Left renal cortex interstitium (tissue), 4 donors: ENCODE measurements at places on chromosomes 6 and 20.

DNA sequence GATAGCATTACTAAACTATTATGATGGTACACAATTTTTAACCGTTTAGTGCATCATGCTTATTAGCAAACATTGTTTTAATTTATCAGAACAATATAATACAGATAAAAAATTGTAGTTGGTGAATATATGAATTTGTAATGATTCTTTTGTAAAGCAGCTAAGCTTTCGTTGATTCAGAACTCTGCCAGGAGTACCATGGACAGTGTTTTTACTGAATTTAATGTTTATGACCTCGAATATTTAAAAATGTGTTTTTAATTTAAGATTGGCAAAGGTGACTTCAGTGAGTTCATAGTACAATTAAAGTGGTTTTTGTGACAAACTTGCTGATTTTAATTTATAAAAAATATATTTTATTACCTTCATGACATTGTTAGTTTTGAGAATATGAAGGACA is 10.0 kb downstream of the AFDN start:
- DNase-seq = no peak

DNA sequence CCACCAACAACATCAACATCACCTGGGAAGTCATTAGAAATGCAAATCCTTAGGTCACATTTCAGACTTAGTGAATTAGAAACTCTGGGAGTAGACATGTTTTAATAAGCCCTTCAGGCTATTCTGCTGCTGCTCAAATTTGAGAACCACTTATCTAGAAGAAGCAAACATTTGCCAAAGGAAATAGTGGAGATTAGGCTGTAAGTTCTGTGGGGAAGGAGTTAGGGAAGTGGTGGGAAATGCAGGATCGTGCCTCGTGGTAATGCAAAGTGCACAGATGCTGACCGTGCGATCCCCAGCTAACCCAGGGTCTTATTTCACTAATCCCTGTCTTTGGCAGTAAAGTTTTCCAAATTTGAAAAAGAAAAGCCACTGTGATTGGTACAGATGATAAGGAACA is 328.5 kb downstream of the EPM2A start:
- DNase-seq = no peak

DNA sequence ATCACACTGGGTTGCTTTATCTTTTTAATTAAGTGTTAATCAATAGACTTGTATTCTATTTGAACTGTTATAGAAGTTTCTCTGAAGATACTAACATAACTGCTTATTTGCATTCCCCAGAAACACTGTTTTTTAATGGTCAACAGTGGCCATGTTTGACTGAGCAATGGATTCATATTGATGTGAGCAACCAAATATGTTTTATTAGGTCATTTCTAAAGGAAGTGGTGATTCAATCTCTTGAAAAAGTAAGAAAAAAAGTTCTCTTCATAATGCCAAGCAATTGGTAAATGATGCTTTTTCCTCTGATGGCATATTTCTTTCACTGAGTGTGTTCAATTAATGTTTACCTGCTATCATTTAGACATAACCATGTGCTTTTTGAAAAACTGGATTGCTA is 593.0 kb upstream of the CITED2 start:
- no peak for DNase-seq

DNA sequence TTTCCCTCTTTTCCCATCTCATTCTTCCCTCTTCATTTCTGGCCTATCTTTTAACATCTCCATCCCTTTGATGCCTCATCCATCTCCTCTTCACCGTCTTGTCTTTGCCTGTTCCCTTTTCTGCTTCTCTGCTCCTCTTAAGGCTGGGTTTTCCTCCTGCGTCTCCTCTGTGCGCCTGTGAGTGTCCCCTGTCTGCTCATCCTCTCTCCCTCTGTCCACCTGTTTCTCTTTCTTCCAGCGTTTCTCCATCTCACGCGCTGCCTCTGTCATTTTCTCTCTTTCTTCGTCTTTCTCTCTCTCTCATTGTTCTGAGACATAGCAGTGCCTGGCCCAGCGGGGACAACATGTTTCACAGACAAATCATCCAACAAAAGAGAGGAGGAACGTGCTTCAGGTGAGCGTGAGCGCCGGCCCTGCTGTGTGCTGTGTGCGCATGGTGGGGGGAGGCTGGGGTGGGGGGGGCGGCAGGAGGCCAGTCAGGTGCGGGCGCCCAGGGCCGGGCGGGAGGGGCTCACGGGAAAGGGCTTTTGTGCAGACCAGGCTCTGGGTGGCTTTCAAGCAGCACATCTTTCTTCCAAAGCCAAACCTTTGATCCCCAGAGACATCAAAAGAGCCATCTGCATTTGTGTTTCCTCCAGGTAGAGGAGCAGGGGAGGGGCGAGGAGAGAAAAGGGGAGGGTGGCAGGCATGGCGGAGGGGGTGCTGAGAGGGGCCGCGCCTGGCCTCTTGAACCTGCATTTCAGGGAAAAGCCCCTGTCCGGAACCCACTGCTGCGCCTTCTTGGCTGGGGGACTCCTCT is 121.3 kb downstream of the VEGFA start:
- no peak for DNase-seq

DNA sequence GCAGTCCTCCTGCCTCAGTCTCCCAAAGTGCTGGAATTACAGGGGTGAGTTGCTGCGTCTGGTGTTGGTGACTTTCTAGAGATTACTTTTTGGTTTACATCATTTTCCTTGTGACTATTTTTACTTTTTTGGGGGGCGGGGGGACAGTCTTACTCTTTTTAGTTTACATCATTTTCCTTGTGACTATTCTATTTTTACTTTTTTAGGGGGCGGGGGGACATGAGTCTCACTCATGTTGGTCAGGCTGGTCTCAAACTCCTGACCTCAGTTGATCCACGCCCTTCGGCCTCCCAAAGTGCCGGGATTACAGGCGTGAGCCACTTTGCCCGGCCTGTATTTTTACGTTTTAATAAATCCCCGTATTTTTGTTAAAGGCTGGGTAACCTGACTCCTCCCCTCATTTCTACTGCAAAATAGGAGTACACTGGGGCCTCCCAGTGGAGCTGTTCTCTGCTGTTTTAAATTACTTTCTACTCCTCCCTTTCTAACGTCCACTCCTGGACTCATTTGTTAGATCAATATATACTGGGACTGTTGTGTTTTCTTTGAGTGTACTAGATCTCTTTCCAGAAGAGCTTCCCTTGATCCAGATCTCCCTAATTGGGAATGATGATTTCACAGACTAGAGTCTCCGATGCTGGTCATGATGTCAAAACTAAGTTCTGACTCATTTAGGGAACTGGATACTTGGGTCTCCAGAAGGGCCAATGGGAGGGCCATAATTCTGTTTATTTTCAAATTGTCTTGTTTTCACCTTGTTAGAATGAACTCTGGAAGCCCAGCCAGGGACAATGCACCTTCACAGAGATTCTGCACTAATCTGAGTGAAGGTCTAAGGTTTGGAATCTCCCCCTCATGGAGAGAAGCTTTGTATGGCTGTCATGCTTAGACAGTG is 9.2 kb downstream of the HSPA1B start:
- no peak for DNase-seq

GRCh38 chr6:82227770-82228169 is 19.8 kb downstream of the IBTK start:
- DNase-seq = no peak

- DNase-seq = peak; percentile 15
Measured at GRCh38 chr6:85641897-85642773, 551 bp downstream of the SYNCRIP start.

DNA sequence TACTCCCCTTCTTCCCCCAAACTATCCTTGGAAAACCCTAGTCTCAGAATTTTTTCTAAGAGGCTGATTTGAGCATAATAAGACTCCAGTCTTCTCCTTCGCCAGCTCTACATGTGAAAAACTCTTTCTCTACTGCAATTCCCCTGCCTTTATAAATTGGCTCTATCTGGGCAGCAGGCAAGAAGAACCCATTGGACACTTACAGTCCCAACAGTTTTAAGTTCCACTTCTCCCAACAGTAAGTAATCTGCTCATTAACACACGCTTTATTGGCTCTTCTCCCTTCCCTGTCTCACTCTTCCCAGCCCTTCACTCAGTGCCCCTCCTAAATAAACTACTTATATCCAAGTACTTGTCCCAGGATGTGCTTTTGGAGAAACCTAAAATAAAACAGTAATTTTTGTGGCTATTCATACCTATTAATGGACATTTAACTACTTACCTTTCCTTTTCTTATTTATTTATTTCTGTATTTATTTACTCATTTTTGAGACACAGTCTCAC is 11.1 kb upstream of the DDR1 start:
- DNase-seq = no peak

DNA sequence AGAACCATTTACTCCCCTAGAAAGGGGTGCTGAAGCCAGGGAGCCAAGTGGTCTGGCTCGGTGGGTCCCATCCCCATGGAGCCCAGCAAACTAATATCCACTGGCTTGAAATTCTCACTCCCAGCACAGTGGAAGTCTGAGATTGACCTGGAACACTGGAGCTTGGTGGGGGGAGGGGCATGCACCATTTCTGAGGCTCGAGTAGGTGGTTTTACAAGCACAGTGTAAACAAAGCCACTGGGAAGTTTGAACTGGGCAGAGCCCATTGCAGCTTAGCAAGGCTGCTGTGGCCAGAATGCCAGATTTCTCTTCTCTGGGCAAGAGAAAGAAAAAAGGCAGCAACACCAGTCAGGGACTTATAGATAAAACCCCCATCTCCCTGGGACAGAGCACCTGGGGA is 855.8 kb upstream of the CITED2 start:
- no peak for DNase-seq

- no peak for DNase-seq
Measured at GRCh38 chr6:168585441-168585840, 144.5 kb downstream of the SMOC2 start.

DNA sequence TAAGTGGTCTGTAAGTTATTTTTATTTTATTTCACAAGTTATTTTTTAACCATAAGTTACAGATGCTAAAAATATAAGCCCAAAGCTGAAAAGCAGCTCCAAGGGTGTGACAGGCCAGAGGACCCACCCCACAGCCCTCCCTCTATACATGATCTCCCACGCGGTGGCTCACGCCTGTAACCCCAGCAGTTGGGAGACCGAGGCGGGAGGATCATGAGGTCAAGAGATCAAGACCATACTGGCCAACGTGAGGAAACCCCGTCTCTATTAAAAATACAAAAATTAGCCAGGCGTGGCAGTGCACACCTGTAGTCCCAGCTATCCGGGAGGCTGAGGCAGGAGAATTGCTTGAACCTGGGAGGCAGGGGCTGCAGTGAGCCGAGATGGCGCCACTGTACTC is 32.2 kb downstream of the COL11A2 start:
- DNase-seq = no peak

GRCh38 chr20:57713505-57713903 is 3.7 kb upstream of the PMEPA1 start:
- no peak for DNase-seq

- no peak for DNase-seq
Measured at GRCh38 chr6:170082531-170083187, 208.2 kb downstream of the DLL1 start.

DNA sequence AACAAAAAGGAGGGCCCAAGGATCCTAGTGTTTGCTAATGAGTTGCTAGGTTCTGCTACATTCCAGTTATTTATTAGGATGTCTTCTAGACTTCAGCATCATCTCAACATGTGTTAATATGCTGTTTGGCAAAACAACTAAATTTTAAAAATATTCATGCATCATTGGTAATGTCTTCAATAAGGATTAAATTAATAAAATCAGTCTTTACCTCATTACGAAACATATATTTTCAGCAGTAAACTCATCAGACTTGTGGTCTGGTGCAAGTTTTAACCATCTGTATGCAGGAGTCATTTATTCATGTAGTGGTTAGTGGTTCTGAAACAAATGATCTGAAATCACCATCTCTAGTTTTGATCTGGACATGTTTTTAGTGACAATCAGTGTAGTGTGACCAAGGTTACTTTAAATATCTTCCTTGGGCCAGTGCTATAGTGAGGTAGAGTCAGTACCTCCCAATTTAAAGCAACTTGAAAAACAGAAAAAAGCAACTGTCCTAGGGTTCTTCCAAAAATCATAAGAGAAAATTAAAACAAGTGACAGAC is 85.0 kb upstream of the KCNK16 start:
- DNase-seq = no peak

DNA sequence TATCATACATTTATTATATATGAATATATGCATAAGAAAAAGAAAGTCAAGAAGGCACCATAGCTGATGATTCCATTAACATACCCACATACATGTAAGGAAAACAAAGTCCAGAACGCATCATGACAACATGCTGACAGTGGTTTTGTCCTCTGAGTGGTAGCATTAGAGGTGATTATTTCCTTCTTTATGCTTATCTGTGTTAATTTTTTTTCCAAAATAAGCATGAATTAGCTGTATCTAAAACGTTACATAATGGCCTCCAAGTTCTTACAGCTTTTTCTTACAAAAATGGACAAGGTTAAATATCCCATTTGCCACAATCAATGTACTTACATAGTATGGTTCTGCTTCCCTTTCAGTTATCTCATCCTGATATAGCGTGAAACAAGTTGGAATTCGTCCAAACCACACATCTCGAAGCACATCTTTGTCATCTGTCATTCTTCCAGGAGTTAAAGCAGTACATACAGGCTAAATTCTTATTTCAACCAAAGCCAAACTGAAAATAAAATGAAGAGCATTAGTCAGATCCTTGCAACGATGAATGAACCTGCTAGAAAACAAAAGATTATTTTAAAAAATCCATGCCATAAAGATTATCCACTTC is 9.7 kb downstream of the ATG5 start:
- no peak for DNase-seq

GRCh38 chr20:50886184-50886790 is 45.0 kb downstream of the ADNP start:
- DNase-seq = no peak

- no peak for DNase-seq
Measured at GRCh38 chr6:25239498-25239897, 39.7 kb upstream of the CARMIL1 start.

DNA sequence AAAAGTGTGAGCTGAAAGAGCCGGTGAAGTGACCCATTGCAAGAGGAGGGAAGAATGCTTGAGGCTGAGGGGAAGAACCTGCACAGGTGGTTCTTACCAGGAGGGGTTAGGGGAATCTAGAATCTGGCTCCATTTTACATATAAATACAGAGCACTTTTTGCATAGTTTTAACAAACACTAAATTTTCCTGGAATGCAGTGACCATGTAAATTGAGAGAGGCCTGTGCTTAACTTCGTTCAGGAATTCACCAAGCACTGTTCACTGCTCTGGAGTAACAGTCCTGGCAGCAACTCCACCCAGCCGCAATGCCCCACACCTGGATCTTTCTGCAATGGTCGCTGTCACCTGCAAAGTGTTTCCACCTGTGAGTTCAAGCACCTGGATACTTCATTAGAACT is 13.2 kb upstream of the RIPOR3 start:
- DNase-seq = no peak

DNA sequence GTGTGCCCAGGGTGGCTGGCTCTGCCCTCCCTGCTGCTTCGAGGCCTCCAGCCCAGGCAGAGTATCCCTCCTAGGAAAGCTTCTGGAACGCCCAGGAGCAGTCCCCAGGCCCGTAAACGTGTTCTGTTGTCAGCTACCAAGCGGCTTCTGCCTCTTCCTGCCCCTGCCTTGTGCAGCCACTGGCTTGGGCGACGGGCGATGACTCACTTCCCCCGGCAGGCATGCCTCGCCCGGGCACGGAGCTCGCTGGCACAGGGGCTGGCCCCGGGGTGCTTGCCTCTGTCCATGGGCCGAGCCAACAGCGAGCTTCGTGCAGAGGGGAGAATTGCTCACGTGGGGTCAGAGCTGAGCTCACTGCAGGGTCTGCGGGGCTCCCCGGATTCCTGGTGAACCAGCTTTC is 86.7 kb upstream of the THBS2 start:
- DNase-seq = no peak
